ENCODE measurements at places on chromosomes 7 and 10.

DNA sequence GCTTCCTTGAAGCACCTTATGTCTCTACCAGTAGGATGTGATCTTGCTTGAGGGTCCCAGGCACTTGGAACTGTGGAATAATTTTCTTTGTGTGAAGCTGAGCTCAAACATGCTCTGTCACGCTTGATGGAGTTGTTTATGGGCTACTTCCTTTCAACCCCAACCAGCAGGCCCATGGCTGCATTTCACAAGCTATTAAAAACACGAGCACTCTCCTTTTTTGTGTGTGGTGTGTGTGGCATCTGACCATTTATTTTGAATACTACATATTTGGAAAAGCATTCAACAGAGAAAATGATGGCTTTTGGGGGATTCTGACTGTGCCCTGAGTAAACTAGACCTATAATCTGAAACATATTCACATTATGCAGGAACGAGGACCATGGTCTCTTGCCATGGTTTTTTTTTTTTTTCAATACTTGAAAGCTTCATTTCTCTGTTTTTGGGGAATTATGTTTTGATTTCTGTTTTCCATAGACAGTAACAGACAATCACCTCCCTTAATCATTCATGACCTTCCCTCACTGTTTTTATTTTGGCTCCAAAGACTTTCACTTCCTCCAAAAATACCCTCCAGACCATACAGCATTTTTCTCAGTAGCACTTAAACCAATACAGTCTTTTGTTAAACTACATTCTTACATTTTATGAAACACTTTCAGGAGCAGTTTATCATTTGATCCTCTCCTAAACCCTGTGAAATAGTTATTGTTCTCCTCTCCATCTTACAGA lies 233.6 kb upstream of the BMPER start:
- DNase-seq = peak; percentile 79

DNA sequence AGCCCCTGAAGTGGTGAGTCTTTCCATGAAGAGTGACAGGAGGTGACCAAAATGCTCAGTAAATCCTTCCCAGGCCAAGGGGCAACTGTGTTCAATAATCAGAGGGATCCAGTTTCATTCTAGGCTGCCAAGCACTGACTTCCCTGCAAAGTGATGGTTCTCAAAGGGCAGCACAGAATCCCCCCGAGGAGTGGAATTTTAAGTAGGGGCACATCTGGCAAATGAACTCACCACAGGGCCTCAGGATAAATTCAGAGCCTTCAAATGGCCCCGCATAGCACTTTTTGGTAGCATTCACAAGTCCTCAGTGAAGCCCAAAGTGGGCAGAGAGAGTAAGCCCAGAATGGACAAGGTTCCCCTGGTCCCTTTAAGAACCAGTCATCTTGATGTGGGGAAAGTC lies 602.5 kb downstream of the GRID1 start:
- DNase-seq = no peak

- no peak for DNase-seq
These were observed 529.1 kb downstream of the TCERG1L start for GRCh38 chr10:130782467-130782866.

- DNase-seq = no peak
These were observed 510.1 kb downstream of the ARL4A start for GRCh38 chr7:13197501-13197900.

DNA sequence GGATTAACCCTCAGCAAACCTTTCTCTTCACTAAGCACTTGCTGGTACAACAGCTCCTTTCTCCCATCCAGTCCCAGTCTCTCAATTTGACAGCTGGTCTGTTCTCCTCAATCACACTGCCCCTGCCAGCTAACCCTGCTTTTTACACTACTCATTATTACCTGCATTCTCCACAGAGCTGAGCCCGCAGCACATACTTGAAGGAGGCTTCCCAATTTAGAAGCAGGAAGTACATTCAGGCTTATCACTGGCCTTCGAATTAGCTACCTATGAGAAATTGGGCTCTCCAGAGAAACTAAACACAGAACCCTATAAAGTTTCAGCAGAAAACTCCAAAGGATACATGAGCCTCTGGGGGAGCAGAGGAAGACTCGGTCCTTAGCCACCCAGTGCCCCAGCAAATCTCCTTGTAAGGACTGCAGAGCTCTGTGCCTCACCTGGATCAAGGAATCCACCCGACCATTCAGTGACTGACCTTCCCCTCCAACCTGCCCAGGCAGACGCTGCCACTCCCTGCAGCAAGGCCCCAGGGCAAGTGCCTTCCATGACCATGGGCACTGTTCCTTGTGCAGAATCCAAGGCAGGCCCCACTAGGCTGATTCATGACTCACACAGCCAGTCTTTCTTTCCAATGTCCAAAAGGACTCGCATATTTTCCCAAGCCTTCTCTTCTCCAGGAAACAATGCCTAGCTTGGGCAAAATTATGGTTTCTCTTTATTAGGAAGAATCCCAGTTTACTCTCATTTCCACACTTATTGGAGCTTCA lies 68.0 kb downstream of the VOPP1 start:
- DNase-seq = peak; percentile 63

- no peak for DNase-seq
These were observed 135.9 kb upstream of the EEPD1 start for GRCh38 chr7:36017111-36017510.

GRCh38 chr10:7107285-7107684 lies 303.5 kb downstream of the SFMBT2 start:
- DNase-seq = no peak

DNA sequence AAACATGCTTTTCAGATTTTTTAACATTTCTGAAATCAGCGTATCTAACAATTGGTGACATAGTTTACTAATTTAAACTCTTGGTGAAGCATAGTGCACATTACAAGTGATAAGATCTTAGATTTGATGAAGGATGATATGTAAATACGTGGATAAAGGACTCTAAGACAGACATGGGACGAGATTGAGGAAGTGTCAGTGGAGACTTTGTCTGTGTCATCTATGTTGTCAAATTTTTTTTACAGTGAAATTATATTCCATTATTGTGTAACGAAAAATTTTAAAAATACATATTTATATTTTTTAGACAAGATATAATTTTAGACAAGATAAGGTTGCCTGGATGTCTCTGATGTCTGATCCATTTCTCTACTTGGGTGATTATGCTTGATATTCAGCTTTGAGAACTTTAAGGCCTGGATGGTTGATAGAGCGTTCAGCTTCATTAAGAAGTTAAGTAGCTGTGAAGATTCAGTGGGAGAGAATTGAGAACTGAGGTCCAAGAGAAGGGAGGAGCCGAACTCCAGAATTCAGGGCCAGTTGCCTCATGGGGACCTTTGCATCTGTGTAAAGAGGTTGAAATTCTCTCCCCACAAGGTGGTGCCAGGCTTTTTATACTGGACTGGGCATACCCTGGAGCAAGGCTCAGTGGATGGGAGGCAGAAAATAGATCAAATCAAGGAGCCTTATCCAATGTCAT lies 62.7 kb downstream of the KAT6B start:
- DNase-seq = peak; percentile 16

DNA sequence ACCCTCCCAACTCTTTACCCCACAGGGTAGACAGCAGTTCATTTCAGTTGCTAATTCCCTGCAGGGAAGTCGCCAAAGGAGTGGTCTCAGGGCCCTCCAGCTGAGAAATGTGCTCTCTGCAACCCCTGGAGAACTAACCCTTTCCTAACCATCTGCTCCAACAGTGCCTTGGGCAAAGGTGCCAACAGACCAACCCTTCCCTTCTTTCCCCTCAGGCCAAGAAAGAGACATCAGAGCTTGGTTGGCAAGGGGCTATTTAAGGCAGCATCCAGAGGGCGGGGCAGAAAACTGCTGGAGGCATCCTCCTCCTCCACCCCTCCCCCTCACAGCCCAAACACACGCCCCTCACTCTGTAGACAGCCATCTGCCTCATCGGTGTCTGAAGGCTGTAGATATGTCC lies 1.7 kb downstream of the SORBS1 start:
- no peak for DNase-seq

DNA sequence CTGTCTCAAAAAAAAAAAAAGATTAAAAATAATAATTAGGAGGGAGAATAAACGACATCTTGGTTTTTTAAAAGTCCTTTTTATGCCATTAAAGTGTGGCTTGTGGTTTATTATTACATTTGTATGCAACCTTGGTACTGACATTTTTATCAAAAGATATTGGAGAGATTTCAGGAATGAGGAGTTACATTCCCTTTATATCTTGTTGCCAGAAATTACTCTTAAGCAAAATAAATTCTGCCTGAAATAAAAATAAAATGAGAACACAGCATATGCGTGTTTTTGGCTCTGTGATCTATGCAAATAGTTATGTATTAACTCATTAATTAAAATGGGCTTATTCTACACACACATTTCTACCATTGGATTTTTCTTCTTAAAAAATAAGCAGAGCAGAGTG lies 202.4 kb downstream of the BICC1 start:
- no peak for DNase-seq

DNA sequence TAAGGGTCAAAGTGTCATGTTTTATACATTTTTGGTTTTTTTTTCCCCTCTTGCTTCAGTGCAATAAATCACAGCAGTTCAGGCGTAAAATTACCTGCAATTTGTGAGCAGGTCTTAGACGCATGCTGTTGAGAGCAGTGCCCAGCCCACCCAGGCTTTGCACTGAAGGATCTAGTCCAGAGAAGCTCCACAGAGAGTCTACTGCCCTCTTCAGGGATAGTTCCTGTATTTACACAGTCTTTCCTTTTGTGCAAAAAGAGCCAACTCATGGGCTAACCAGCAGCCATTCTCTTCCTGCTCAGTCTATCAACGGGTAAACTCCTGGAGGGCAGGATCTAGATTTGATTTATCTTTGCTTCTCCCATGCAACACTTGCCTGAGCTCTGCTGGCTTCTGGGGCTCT lies 82.2 kb upstream of the NAMPT start:
- DNase-seq = no peak

- no peak for DNase-seq
These were observed 159.0 kb downstream of the SFMBT2 start for GRCh38 chr10:7251696-7252465.

- DNase-seq = no peak
These were observed 56.3 kb downstream of the GRID1 start for GRCh38 chr10:86310291-86310690.

DNA sequence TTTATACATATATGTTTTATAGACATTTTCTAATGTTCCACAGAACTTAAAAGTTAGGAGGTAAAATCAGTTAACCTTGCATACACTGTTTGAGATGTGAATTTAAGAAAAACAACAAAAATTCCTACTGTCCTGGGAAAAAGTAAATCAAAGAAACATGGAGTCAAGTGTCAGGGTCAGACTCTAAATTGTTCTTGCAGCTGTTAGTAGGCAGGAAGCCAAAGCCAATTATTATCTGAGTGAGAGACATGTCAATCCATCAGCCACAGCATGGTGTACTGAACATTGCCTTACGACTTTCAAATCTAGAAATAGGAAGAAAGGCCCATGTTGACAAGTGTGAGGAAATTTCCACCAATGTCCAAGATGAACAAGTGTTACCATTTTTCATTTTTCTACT lies 461.2 kb upstream of the MBL2 start:
- DNase-seq = no peak

- DNase-seq = no peak
These were observed 201.3 kb downstream of the FANK1 start for GRCh38 chr10:126097558-126098225.

DNA sequence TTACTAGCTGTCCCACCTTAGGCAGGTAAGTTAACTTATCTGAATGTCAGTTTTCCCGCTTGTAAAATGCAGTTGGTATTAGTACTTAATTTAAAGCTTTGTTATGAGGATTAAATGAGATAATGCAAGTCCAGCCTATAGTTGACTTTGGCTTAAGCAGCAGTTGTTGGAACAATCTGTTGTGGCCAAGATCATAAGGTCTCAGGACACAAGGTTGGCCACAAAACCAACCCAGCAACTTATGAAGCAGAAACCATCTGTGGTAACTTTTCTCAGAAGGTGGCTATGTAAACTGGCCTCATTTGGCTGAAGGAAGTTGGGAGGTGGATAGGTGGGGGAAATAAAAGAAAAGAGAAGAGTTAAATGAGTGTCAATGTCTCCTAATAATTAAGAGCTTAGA lies 29.4 kb downstream of the ENTPD1 start:
- no peak for DNase-seq

GRCh38 chr10:92218569-92218968 lies 72.3 kb downstream of the CPEB3 start:
- DNase-seq = no peak

DNA sequence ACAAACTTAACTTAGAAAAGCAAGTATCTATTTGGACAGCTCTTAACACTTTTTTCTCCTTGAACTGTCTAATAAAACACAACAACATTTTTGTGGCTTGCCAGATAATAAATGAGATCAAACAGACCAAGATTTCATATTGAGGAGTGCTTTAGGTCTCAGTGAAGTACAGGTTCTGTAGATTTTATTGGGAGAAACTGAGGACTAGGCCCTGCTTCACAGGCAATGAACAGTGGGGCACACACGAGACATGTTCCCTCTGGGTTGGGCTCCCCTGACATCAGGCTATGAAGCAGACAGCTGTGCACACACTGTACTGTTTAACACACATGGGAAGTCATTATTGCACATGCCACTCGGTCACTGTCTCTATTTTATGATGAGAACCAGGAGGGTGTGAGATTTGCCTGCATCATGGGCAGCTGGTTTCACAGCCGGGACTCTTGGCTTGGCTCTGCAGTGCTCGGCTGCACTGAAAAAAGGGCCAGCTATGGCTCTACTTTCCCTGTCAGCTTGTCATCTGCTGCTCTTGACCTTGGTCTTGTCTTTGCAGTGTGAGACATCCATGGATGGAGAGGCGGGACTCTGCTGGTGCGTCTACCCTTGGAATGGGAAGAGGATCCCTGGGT lies 4.2 kb downstream of the IGFBP1 start:
- DNase-seq = peak; percentile 10

DNA sequence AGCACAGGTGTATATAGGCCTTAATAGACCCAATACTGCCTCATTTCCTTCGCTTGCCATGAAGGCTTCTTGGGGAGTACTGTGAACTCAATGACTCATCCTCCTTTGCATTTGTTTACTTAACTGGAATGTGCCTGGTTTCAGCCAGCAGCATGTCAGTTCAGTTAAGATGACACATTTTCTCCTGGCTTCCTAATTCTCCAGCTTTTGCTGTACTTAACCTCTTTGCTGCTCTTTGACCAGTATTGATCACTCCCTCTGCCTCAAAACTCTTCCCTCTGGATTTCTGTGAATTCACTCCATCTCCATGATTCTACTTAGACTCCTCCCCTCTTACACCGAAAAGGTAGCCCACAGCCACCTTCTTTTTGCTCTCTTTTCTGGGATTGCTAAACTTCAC lies 135.7 kb downstream of the MAGI2 start:
- no peak for DNase-seq
